GM18507 (cell line): ENCODE measurements at places on chromosomes 12 and 14.

GRCh38 chr12:15801770-15802744 lies 12.9 kb upstream of the EPS8 start:
- no peak for DNase-seq

DNA sequence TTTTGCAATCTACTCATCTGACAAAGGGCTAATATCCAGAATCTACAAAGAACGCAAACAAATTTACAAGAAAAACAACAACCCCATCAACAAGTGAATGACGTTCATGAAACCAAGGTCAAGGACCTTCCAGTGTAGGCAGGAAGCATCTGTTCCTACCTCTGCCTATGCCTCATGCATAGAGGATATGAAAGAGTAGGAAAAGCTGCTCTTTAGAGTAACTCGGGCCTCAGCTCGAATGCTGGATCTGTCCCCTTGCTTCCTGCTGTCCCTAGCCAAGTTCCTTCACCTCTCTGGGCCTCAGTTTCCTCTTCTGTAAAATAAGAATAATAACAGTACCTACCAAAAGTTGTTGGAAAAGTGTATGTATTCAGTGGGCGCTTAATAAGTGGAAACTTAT lies 65.0 kb downstream of the FOXN4 start:
- no peak for DNase-seq

DNA sequence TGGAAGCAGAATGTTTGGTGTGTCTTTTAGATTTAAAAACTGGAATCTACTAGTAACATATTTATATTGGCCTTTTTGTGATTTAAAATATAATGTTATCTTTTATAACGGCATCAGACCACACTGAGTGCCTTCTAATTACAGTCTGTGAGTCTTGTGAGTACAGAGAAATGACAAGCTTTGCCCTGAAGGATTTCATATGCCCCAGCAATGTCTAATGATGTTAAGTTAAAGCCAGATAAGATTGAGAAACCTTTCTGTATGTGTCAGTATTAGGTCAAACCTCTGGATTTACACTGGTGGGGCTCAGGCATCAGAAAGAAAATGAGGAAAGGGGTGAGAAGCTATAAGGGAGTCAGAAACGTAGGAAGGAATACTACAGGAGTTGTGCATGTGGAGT lies 25.2 kb downstream of the PLEKHA5 start:
- no peak for DNase-seq

DNA sequence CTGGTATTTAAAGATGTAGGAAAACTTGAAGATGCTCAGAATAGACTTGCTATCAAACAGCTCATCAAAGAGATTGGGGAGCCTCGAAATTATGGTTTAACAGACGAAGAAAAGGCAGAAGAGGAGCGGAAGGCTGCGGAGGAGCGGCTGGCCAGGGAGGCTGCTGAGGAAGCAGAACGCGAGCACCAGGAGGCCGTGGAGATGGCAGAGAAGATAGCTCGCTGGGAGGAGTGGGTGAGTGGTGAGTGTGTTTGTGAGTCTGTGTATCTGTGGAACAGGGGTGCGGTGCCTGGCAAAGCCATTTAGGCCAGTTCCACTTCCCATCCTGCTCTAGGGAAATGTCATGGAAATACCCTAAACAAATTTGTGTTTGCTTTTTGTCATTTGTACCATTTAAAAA lies 19.2 kb upstream of the PAPOLA start:
- no peak for DNase-seq

DNA sequence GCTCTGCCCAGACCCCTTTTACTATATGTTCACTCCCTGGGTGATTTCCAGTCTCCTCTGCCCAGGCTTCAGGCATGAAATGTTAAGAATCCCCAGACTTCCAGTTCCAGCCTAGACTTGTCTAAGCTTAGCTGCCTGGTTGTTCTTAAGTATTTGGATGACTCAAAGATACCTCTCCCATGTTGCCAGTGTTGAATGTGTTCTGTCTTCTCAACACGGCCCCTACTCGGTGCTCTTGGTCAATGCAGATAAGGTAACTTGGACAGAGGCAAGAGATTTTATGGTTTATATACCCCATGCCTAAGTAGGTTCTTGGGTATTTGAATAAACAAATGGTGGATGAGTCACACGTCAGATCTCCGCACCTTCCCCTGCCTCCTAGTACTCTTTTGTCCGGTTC lies 13.6 kb downstream of the PIWIL1 start:
- DNase-seq: no peak

DNA sequence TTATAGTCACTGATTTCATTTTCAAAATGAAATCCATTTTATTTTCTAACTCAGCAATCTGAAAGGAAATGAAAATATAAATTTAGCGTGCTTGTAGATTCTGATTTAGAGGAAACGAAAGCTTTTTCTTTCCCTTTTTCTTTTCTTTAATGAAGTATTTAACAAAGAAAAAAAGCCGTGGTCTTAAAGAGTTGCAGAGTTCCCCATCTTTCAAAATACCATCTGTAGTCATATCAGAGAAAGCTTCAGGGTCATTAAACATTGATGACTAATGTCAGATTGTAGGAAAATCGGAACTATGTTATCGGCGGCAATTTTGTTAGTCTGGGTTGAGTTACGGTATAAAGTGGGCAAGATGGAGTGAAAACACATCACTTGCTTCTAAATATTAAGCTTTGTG lies 32.3 kb downstream of the DRAM1 start:
- no peak for DNase-seq

GRCh38 chr14:91123201-91123600 lies 9.3 kb downstream of the DGLUCY start:
- DNase-seq: no peak

DNA sequence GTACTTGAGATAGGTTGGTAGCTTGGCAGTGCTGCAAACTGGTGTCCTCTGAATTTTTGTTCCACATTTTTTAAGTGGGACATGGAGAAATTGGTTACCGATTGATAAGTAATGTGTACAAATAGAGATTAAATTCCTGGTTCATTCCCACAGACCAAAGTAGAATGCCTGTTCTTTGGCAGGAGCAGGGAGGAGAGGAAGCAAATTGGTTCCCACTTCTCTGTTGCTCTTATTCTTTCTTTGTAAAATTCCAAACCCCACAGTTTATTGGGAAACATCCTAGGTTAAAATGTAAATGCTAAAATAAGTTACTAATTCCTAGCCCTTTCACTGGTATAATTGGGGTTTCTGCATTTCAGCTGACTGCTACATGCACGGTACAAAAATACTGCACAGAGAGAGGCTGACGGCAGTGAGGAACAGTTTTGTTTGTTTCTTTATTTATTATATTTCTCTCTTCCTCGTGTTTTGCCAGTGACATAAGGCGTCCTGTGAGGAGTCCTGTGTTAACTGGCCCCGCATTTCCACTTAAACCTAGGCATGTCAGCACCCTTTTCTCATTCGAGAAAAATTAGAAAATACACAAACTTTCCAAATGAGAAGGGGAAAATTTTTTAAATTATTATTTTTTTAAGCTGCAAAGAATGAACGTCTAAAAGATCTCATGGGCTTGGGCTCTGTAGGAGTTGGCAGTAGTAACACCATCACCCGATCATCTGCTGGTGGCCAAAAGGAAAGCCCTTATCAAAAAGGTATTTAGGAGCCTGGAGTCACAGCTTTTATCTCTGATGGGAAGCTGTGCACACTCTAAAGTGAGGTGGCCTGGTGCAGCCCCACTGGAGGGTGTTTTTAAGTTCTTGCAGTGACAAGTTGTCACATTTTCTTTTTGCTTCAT lies 25.4 kb upstream of the BCL7A start:
- no peak for DNase-seq

DNA sequence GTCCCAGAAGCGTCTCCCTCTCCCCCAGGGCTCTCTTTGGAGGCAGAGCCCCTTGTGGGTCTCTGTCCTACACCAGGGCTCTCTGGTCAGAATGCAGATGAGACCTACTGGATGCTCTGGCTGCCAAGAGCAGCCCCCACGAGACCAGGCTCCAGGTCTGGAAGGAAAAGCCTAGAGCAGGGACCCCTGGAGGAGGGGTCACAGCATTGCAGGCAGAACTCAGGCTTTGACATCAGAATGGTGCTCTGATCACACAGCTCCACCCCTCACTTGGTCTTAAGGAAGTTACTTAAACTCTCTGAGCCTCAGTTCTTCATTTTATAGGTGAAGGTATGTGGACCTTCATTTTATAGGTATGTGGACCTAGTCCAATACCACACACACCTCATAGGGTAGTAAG lies 83.1 kb downstream of the ARL6IP4 start:
- DNase-seq: no peak

- no peak for DNase-seq
Measured at GRCh38 chr12:9348906-9349518, 140.8 kb upstream of the PZP start.

GRCh38 chr14:68849416-68849815 lies 56.5 kb upstream of the ZFP36L1 start:
- DNase-seq: no peak

DNA sequence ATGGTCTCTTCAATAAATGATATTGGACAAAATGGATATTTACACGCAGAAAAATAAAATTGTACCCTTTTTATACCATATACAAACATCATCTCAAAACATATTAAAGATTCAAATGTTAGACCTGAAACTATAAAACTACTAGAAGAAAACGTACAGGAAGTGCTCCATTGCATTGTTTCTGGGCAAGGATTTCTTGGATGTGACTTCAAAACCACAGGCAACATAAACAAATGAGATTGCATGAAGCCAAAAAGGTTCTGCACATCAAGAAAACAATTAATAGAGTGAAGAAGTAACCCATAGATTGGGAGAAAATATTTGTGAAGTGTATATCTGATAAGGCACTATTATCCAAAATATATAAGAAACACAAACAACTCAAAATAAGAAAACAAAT lies 812.4 kb downstream of the NRXN3 start:
- DNase-seq: no peak

DNA sequence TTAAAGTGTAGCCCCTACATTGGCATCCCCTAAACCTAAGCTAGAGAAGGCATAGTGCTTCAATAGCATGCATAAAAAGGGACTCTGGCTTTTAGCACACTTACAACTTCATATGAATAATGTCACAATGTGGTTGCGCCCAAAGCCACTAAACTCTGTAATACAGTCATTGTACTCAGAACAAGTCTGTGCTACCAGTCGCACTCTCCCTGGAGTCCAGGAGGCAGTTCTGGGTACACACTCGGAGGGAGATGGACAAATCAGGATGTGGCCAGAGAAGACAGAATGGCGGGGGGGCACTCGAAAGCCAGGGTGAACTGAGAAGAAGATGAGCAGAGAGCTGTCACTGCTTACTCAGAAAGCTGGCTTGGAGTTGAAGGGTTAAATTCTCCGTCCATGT lies 10.6 kb downstream of the SAMD4A start:
- DNase-seq: no peak

DNA sequence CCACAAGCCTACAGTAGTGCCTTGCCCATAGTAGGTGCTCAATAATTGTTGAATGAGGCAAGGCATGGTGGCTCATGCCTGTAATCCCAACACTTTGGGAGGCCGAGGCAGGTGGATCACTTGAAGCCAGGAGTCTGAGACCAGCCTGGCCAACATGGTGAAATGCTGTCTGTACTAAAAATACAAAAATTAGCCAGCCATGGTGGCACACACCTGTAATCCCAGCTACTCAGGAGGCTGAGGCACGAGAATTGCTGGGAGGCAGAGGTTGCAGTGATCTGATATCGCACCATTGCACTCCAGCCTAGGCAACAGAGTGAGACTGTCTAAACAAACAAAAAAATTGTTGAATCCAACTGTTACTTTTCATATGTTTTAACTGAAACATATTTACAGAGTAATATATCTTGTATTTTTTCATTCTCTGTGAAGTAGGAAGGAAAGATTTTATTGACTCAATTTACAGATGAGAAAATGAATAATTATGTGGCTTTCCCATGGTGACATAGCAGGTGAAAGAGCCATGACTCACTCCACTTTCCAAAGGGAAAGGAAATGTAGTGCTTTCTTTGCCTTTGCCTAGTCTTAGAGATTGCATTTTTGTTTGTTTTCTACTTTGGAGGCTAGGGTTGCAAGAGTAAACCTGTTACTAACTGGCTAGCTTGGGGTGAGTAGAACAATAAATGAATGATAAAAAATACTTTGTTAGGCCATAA lies 95.4 kb upstream of the SLC38A4 start:
- no peak for DNase-seq

DNA sequence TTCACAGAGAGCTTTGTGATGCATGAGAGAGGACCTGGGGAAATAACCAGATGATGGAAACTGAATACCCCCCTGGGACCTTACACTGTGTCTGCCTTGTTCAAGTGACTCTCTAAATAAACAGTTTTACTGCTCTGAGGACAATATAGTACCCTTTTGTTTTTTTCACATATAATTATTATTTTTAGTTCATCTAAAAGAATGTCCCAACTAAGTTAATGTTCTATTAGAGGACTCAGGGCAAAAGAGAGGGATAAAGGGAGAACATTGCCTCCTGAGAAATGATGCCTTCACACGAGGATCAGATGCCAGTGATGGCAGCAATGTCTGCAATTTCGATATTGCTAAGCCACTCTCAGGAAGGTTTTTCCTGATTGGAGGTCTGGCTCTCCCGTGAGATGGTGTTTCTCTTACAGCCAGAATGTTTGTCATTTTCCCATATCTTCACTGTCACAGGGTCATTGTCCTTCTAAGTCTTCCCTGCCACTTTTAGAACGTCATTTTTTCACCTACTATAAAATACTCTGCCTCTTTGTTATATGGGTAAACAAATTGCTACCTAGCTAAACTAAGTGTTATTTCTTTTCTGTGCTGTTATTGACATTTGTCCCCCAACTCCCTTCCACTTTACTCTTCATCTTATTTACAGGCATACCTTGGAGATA lies 201.6 kb downstream of the RAD51B start:
- DNase-seq: no peak

- DNase-seq: no peak
Measured at GRCh38 chr12:128267651-128268378, 845 bp downstream of the TMEM132C start.

GRCh38 chr12:120751389-120751788 lies 25.8 kb downstream of the ACADS start:
- DNase-seq: no peak

DNA sequence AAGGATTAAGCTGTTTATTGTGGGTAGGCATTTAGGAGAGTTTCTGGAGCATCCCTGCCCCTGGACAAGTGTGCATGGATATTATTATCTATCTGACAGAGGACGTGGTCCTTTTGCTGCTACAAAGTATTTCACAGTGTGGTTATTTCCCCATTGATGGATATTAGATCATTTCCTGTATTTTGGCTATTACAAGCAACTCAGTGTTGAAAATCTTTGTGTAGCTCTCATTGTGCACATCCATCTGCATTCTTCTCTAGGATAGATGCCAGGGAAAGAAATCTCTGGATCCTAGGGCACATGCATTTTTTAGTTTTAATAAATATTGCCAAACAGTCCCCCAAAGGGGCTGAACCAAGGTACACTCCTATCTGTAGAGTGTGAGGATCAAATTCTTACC lies 154.3 kb upstream of the SRRM4 start:
- DNase-seq: no peak

GRCh38 chr14:76921088-76921399 lies 94.8 kb downstream of the LRRC74A start:
- DNase-seq: no peak

- no peak for DNase-seq
Measured at GRCh38 chr14:55387121-55387520, 24.5 kb downstream of the ATG14 start.

- no peak for DNase-seq
Measured at GRCh38 chr12:15494329-15495046, 172.2 kb downstream of the PTPRO start.

GRCh38 chr14:23572836-23573235 lies 5.2 kb upstream of the AP1G2 start:
- DNase-seq: no peak

GRCh38 chr12:57227315-57228115 lies 2.0 kb upstream of the SHMT2 start:
- no peak for DNase-seq
